ENCODE measurements at places on chromosomes 2 and 18. TPM values are rescaled to one million over a fixed set of nuclear protein-coding genes. Genes with fewer than 3 reads are reported as not detected.

DNA sequence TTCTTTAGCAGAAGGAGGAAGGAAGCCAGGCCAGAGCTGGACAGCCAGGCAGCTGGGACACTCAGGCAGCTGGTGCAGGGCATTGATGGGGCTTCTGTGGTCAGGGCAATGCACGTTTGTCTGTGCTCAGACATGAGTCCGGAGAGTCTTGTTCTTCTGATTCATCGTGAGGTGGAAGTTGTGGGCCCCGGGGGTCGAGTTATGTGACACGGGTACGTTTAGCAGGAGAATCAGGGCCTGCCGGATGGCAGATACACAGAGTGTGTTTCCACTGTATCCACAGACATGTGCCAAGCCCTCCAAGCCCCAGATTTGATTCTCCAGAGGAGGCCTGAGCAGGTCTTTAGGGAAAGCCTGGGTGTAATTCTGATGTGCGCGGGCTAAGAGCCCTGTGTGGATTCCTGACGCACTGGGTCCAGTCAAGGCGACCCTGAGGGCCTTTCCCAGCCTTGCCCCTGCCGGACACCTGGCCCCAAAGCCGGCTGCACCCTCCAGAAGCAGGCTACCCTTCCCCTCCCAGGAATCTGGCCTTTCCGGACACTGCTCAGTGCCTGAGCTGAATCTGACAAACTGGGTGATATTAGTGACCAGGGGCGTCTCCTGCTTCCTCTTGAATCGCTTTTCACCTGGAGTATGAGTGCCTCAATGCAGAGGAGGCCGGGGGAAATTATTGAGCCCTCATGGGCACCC is 10.1 kb downstream of the ARHGEF4 start:
- no peak for DNase-seq
- no peaks in the 10 kb centered on the region for H3K36me3 ChIP-seq
- H3K4me1 ChIP-seq, result no peaks in the 10 kb centered on the region
- H3K4me3 ChIP-seq, result no peak overlapping the region

DNA sequence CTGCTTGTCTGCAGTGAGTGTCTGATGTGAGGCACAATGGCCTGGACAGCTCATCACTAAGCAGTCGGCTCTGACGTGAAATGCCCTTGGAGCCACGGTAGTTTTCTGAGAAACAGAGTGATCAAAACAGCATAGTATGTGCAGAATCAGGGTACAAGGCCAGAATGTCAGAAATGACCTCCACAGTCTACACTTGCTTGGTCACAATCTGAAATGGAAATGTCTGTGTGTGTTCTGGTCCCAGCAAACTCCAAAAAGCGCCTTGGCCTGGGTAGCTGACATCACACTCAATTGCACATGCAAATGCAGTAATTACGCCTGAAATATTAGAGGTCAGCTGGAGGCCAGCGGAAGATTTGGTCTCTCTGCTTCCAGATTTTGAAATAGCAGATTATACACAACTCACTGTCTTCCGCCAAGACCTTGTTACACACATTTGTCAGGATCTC is 95.4 kb downstream of the CTAGE1 start:
- H3K36me3 ChIP-seq, result no peaks in the 10 kb centered on the region
- H3K27ac ChIP-seq, result no peak overlapping the region
- H3K4me1 ChIP-seq, result peaks cover 4% of the 10 kb centered on the region
- DNase-seq, result no peak
- peaks cover 1% of the 10 kb centered on the region for H3K27me3 ChIP-seq

Gene FAM168B
- total RNA-seq, result 72.0 TPM

Gene RAB27B
- total RNA-seq, result 0.41 TPM

Gene ZSWIM2
- not detected for total RNA-seq

Gene HOXD13
- not detected for total RNA-seq
